ENCODE measurements at places on chromosomes 1 and 21. TPM values are rescaled to one million over a fixed set of nuclear protein-coding genes. Genes with fewer than 3 reads are reported as not detected.

GRCh38 chr1:224182057-224182865 is 779 bp upstream of the DEGS1 start:
- peaks cover 30% of the 10 kb centered on the region for H3K4me1 ChIP-seq
- no peaks in the 10 kb centered on the region for H3K36me3 ChIP-seq

DNA sequence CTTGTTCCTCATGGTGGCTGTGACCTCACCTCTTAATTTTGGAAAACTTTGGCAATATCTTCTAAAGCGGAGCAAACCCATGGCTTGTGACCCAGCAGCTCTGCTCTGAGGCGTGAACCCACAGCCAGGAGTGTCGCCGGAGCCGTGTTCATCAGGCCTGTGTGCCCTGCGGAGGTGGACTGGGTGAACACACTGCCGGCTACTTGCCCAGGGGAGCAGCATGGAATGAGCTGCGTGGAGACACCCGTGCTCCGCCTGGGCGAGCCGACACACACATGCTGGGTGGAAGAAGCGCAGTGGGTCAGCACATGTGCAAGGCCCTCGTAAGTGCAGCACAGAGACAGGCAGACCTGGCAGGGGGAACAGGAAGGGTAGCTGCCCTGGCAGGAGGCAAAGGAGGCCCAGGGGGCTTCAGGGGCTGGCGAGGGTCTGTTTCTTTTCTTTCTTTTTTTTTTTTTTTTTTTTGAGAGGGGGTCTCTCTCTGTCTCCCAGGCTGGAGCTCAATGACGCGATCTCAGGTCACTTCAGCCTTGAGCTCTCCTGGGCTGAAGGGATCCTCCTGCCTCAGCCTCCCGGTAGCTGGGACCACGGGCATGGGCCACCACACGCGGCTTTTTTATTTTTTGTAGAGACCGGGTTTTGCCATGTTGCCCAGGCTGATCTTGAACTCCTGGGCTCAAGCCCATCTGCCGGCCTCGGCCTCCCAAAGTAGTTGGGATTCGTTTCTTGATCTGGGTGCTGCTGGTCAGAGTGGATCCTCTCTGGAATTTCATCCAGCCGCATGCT is 41.8 kb downstream of the AGPAT3 start:
- no peak overlapping the region for H3K4me3 ChIP-seq
- no peak overlapping the region for H3K27ac ChIP-seq
- no peak for DNase-seq
- H3K27me3 ChIP-seq = no peaks in the 10 kb centered on the region
- H3K36me3 ChIP-seq = peaks cover 14% of the 10 kb centered on the region

Gene EDN2
- total RNA-seq = 0.14 TPM

Gene NBPF4
- total RNA-seq = 0.09 TPM

DNA sequence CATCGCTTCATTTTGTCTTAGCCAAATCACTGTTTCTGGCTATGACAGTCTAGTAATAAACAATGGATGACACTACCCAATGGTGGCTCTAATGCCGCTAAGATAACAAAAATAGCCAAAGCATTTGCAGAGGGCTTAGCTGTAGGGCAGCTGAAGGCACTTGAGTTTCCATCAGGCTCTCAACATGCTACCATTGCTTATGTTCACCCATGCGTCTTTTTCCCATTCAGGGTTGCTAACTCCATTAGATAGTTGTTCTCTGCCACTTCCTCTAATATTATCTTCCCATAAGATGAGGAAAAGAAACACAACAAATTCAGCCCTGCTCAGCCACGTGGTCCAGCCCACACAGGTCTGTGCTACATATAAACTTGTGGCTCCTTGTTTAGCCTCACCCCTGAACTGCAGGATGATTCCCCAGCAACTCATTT is 159.6 kb downstream of the TOMM20 start:
- no peak for DNase-seq
- peak overlapping the region; percentile 83 for H3K27ac ChIP-seq
- no peaks in the 10 kb centered on the region for H3K36me3 ChIP-seq
- H3K4me1 ChIP-seq = peaks cover 65% of the 10 kb centered on the region
- H3K27me3 ChIP-seq = no peaks in the 10 kb centered on the region

Gene RHD
- total RNA-seq = 0.61 TPM

Gene GPR37L1
- total RNA-seq = under 0.01 TPM

GRCh38 chr1:11286735-11287410 is 13.9 kb downstream of the UBIAD1 start:
- no peaks in the 10 kb centered on the region for H3K27me3 ChIP-seq
- H3K4me1 ChIP-seq = peaks cover 5% of the 10 kb centered on the region
- H3K4me3 ChIP-seq = no peak overlapping the region
- H3K27ac ChIP-seq = no peak overlapping the region

DNA sequence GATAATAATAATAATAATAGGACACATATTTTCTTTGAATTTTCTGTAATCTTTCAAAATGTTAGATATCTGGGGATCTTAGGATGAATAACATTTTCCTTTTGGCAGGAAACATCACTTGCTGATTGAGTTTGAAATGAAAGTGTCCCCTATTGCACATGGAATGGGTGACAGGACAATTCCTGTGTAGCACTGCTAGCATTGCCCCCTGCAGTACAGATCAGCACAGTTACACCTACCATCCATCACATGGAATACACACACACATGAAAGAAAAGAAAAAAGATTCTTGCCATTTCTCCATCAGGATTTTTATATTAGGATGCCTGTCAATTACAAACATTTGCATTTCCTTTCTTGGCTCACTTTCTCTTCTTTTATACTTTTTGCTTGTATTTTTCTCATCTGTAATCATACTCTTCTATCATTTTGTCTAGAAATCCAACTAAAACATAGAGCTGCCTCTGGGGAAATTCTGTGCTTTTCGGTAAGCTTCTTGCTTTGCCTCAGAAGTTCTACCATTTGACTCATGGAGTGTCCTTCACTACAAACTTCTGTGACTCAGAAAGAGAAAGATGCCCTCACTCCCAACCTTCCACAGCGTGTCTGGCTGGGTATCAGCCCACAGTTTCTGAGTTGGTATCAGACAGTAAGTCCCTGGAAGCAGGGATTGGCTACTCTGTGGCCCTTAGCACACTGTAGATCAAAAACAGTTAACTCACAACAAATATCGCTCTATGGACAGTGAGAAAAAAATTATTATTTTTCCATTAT is 641.2 kb downstream of the PTPRC start:
- H3K4me1 ChIP-seq = peaks cover 15% of the 10 kb centered on the region
- no peak overlapping the region for H3K27ac ChIP-seq
- no peaks in the 10 kb centered on the region for H3K36me3 ChIP-seq

- DNase-seq = no peak
- no peaks in the 10 kb centered on the region for H3K36me3 ChIP-seq
- no peaks in the 10 kb centered on the region for H3K4me1 ChIP-seq
- H3K27ac ChIP-seq = no peak overlapping the region
- no peaks in the 10 kb centered on the region for H3K27me3 ChIP-seq
- no peak overlapping the region for H3K4me3 ChIP-seq
Observed at GRCh38 chr1:94002046-94002787, 93.0 kb upstream of the GCLM start.

GRCh38 chr1:101188331-101188730 is 48.5 kb upstream of the S1PR1 start:
- no peak for DNase-seq
- H3K4me1 ChIP-seq = no peaks in the 10 kb centered on the region
- no peaks in the 10 kb centered on the region for H3K27me3 ChIP-seq
- H3K4me3 ChIP-seq = no peak overlapping the region
- H3K36me3 ChIP-seq = no peaks in the 10 kb centered on the region

DNA sequence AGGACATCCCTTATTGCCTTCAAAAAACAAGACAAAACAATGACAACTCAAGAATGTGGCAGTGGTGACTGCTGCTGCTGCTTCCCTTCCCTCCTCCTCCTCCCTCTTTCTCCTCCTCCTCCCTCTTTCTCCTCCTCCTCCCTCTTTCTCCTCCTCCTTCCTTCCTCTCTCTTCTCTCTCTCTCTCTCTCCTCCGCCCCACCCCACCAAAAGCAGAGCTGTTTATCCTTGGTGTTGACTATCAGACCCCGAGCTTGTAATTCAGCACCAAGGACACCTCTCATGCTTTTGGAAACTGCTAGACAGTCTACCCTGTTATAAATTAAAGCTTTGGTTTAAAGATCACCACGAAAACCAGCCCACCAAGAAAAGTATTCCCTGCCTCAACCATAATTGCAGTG is 72.4 kb upstream of the IFNAR2 start:
- no peaks in the 10 kb centered on the region for H3K27me3 ChIP-seq
- H3K27ac ChIP-seq = no peak overlapping the region
- no peak for DNase-seq
- no peaks in the 10 kb centered on the region for H3K4me1 ChIP-seq
- H3K36me3 ChIP-seq = no peaks in the 10 kb centered on the region

GRCh38 chr21:33860332-33860879 is 55.2 kb downstream of the ATP5PO start:
- no peak for DNase-seq
- no peak overlapping the region for H3K27ac ChIP-seq
- H3K27me3 ChIP-seq = no peaks in the 10 kb centered on the region
- H3K4me1 ChIP-seq = no peaks in the 10 kb centered on the region
- no peaks in the 10 kb centered on the region for H3K36me3 ChIP-seq

Gene OR2M3
- total RNA-seq = not detected

- H3K4me3 ChIP-seq = no peak overlapping the region
- H3K27ac ChIP-seq = no peak overlapping the region
- peak; percentile 63 for DNase-seq
- no peaks in the 10 kb centered on the region for H3K36me3 ChIP-seq
- peaks cover 13% of the 10 kb centered on the region for H3K4me1 ChIP-seq
Observed at GRCh38 chr1:67261680-67262079, 46.0 kb upstream of the IL12RB2 start.

- no peak for DNase-seq
- no peaks in the 10 kb centered on the region for H3K4me1 ChIP-seq
- no peak overlapping the region for H3K4me3 ChIP-seq
- no peak overlapping the region for H3K27ac ChIP-seq
- no peaks in the 10 kb centered on the region for H3K27me3 ChIP-seq
Observed at GRCh38 chr1:172952516-172952915, 98.2 kb downstream of the TNFSF18 start.

GRCh38 chr1:236659792-236660587 is 26.3 kb upstream of the ACTN2 start:
- no peaks in the 10 kb centered on the region for H3K36me3 ChIP-seq
- H3K27me3 ChIP-seq = no peaks in the 10 kb centered on the region
- DNase-seq = no peak
- H3K4me1 ChIP-seq = no peaks in the 10 kb centered on the region
- no peak overlapping the region for H3K27ac ChIP-seq

Gene CD2
- total RNA-seq = 171 TPM

DNA sequence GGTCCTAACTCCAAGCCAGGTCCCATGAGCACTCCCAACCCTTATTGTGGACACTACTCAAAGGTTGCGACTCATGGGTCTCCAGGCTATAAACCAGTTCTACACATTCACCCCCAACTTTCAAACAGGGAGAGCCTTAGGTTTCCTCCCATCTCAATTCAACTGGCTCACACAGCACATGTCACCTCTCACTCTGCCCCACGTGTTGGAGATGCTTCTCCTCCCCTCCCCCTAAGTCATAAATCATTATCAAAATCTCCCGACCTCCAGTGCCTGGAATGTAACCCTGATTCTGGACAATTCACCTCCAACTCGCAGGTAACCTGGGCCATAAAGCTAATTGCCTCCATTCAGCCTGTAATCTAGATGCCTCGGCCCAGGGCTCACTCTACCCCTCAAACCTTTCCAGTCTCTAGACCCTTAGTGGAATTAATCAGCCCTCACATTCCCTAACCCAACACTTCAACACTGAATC is 595 bp downstream of the AK2 start:
- DNase-seq = no peak
- peak overlapping the region; percentile 50 for H3K27ac ChIP-seq
- H3K4me3 ChIP-seq = peak overlapping the region; percentile 95
- no peaks in the 10 kb centered on the region for H3K27me3 ChIP-seq

- H3K4me1 ChIP-seq = peaks cover 3% of the 10 kb centered on the region
- no peaks in the 10 kb centered on the region for H3K27me3 ChIP-seq
- peak; percentile 64 for DNase-seq
Observed at GRCh38 chr1:2840036-2840809, 38.7 kb upstream of the TTC34 start.

All from thymus (tissue), 14 donors.